ENCODE measurements at places on chromosomes 1 and 21.

DNA sequence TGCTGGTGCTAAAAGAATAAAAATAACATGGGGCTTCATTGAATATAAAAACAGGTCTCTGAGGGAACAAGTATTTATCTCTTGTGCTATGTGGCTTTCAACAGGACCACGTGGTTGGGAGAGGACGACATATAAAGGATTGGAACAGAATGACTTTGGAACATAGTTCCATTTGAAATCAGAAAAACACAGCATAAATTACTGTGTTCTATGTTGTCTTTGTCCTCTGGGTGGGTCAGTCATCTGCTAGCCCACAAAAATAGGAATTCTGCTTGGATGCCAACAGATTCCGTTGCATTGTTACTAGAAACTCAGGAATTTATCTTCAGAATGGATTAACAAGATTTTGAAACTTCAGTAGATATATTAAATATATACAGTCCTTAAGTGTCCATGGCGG is 5.9 kb downstream of the CEP85 start:
- no peak for DNase-seq

GRCh38 chr1:175385316-175385715 is 192.7 kb upstream of the KIAA0040 start:
- DNase-seq: no peak

DNA sequence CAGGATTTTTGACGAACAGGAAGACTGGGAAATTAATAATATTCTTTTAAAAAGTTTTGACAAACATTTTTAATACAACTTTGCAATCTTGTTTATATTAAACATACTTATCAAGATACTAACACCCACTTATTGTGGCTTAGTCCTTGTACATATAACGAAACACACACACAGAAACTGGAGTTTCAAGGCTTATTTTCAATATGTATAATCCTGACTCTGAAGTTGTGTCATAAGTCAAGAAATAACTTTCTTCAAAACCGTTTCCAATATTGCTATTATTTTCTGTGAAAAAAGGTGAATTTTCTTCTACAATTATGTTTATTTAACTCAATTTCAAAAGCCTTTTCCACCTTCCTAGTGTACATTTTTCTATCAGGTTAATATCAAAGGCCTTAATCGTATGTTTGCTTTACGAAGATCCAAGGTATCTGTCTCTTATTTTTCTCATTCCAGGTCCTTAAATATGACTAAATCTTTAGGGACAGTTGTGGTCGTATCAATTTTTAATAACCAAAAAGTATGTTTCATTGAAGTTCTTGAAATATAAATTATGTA is 1.8 kb downstream of the CDKN2C start:
- no peak for DNase-seq

DNA sequence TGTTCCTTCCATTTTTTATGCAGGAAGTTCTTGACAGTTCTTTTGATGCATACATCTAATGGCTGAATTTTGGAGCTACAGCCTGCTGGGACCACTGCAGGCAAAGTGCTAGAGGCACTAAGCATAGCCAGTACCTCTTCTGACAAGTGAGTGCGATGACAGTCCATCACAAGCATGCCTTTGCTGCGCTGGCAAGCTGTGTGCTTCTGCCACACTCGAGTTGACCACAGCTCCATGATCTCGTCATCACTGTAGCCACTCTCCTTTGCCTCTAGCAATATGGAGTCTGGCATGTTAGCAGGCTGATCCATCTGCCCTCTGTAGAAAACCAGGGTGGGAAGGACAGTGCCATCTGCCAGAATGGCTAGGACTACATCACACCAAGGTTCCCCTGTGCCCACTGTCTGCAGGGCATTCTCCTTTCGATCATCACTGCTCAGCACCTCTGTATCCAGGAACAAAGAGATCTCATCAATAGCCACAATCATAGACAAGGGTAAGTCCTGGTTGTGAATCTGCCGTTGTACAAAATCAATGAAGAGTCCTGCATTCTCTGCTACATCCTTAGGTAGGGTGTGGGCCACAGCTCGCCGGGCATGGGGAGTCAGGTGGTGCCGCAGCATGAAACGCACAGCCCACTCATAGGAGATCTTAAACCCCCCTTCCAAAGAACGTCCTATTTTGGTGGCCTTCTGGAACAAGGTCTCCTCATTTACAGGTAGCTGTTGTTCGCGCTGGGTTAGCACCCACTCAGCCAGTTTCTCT is 6.0 kb downstream of the PSMB4 start:
- DNase-seq: no peak

DNA sequence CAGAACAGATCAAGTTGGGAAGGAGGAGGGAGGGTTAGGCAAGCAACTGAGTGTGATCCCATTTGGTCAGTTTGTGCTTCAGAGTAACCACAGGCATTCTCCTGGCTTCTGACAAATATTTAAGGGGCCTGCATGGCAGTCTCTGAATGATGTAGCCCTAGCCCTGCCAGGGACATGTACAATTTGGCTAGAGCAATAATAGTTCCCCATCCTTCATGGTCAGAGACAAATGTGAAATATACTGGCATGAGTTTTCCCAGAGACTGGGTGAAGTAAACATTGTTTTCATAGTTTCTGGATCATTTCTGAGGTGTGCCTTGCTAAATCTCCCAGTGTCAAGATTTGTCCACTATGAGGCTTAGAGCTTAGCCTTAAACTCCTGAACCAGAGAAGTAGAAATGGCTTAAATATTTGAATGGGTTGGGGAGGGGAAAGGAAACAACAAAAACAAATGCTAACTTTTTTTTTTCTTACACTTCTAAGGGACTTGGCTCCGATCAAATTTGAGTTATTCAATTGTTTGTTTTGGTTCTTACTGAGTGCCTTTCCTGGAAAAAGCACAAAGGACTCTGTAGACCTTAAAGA is 42.0 kb upstream of the UBE2U start:
- DNase-seq: no peak

GRCh38 chr1:225514671-225515081 is 86.8 kb upstream of the LBR start:
- no peak for DNase-seq

DNA sequence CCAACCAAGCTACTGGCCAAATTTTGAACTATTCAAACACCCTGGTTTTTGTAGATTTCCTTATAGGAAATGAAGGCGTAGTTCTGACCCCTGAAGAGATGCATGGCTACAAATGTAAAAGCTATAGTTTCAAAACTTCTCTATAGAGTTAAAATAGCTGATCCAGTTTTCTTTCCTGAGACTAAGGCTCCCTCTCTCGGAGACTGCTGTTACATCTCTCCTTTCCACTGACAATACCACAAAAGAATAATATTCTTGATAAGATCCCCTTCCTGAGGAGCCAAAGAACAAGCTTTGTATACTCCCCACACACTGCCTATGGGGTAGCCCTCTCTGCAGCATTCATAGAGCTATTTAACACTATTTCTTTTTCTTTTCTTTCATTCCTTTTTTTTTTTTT is 6.7 kb upstream of the CFAP126 start:
- no peak for DNase-seq

- no peak for DNase-seq
Measured at GRCh38 chr1:47827109-47827508, 170.1 kb downstream of the TRABD2B start.

DNA sequence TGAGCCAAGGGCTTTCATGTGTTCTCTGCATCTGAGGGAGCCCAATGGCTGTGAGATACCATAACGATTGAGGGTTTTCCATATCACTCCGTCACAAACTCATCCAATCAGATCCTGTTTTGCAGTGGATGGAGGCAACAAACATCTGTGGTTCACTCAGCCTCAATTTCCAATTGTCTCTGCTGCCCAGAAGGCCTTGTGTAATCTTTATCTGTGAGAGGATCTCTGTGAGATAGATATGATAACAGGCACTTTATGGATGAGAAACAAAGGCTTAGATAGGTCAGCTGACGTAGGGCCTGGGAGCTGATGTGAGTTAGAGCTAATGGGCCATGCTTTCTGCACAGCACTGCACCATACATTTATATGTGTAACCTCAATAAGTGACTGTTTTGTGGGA is 3.3 kb upstream of the MTARC1 start:
- DNase-seq: no peak

GRCh38 chr1:165898837-165899236 is 71.4 kb downstream of the UCK2 start:
- DNase-seq: no peak

- no peak for DNase-seq
Measured at GRCh38 chr21:34807146-34807880, 138.5 kb downstream of the CLIC6 start.

GRCh38 chr1:77475641-77476040 is 193.8 kb downstream of the AK5 start:
- no peak for DNase-seq

DNA sequence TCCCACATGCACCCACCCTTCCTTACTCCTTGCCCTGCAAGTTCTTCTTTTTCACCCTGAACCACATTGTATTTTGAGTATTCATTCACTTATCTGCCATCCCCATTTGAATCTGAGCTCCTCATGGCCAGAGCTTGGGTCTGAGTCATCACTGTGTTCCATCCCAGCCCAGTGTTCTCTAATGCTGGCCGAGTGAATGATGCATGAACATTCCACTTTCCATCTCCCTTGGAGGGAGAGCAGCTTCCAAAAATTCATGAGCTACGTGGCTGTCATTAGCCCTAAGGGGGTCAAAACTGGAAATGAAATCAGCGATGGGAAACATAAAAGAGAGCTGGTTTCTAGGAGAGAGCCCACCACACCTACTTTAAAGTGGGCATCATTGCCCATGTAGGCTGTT is 187.0 kb upstream of the USP24 start:
- DNase-seq: no peak

DNA sequence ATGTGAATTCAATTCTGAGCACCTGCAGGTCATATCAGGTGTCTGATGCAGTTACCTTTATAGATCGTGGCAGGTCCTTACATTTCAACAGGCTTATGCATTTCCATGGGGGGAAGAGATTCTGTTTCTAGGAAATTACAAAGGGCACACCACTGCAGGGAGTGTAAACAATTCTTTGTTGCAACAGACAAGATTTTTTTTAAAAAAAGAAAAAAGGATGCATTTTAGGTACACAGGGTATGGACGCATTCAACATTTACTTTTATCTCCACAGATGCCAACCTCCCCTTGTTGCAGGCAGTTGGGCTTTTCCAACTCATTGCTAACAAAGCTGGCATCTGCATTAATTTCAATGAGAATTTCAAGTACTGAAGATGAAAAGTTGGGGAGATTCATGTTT is 13.5 kb upstream of the TEKT2 start:
- DNase-seq: no peak

DNA sequence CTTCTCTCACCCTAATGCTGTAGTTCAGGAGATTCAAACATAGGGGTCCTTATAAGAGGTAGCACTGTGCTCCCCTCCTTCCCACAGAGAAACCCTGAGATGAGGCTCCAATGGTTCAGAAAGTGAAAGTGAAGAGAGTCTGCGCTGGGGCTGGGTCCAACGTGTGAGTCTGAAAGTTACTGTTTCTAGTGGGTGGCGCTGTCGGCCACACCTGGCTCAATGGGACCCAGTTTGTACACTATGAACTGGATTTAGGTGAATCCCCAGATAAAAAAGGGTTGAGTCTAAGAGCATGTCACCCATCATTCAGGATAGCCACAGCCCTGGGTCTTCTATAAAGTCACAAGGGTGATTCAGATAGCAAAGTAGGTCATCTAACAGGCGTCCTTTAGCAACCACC is 2.8 kb downstream of the SMCP start:
- DNase-seq: no peak

- DNase-seq: no peak
Measured at GRCh38 chr1:153842006-153842471, 66.8 kb downstream of the SLC27A3 start.

- DNase-seq: no peak
Measured at GRCh38 chr1:14630986-14631385, 32.5 kb downstream of the KAZN start.

DNA sequence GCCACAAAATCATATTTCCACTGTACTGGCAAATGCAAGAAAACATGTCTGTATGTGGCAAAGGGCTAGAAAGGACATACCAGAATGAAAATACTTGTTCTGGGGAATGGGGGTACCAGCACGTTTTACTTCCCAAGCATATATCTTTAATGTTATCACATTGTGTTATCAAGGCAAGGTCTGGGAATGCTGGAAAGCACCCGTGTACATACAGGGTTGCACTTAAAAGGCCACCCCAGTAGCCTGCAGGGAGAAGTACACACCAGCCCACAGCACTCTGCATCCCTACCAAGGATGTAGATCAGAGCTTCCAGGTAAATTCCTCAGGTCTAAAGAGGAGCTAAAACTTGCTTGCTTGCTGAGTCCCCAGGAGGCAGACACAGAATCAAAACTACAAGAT is 381.8 kb downstream of the RRAGC start:
- DNase-seq: no peak

DNA sequence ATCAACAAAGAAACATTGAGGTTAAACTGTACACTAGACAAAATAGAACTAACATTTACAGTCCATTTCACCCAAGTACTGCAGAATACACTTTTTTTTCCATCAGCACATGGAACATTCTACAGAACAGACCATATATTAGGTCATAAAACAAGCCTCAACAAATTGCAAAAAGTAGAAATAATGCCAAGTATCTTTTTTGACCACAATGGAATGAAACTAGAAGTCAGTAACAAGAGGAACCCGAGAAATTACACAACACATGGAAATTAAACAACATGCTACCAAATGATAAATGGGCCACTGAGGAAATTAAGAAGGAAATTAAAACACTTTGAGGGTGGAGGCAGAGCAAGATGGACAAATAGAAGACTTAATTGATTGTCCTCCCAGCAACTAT is 8.4 kb upstream of the C1orf185 start:
- DNase-seq: no peak

DNA sequence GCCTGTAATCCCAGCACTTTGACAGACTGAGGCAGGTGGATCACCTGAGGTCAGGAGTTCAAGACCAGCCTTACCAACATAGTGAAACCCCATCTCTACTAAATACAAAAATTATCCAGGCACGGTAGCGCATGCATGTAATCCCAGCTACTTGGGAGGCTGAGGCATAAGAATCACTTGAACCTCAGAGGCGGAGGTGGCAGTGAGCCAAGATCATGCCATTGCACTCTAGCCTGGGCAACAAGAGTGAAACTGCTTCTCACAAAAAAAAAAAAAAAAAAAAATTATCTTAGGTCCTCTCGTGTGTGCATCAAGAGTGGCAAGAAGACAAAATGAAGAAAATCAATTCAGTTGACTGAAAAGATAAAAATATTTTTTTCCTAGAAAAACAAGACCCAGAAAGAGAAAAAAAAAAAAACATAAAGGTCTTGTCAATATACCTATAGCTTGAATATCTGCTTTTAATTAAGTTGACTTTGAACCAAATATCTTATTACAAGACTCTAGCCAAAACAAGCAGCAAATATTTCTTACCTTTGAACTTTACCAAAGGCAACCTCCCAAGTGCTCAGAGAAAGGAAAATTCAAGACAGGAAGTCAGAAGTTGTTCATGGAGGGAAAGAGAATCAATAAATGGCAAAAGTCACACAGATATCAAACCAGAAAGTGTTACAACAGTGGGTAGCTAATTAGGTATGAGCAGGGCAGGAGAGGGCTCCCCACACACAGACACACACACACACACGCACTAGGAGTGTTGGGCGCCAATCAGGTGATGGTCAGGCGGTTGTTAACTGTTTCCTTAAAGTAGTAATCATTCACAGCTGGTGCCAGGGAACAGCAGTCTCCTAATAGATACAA is 29.6 kb downstream of the ITLN2 start:
- DNase-seq: no peak

GRCh38 chr1:79089946-79090345 is 83.4 kb upstream of the ADGRL4 start:
- DNase-seq: no peak
